NCI-H510A treated with DMSO at 0.1 percent for 48 hours (cell line): ENCODE measurements at places on chromosomes 4 and X.

DNA sequence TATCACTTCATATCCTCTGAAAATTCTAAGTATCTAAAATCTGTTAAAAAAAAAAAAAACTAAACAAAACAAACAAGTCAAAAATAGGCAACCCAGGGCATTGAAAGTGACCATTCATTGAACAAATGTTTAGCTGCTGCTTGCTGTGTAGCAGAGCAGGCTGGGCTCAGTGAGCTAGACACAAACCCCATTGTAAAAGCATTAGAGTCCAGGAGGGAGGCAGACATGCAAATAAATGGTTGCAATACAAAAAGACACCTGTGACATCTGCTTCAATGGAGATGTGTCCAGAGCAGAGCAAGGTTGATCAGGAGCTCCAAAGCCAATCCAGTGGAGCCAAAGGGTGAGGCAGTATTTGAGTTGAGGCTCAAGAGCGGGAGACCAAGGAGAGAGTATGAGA, 267.3 kb upstream of the GATB start:
- DNase-seq: no peak

GRCh38 chr4:98516441-98517217, 141.8 kb downstream of the TSPAN5 start:
- DNase-seq: peak; percentile 2

DNA sequence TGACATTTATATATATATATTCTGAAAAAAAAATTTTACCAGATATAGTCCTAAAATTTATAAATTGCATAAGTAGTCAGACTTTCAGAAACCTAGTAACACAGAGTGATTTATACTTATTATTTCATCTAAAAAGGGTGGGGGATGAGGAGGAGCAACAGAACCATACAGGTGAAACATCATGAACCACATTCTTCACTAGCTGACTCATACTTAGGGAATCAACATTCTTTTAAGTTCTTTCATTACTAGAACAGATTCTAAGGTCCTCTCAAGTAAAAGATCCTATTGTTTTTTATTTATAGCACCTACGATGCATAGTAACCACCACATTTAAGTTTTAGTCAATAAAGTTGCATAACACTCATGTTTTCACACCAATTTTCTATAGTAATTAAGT, 166.1 kb downstream of the LRBA start:
- DNase-seq: no peak

GRCh38 chr4:103915224-103915869, 195.6 kb upstream of the TACR3 start:
- DNase-seq: peak; percentile 16

- DNase-seq: no peak
Measured at GRCh38 chr4:147691820-147692219, 7.9 kb upstream of the PRMT9 start.

DNA sequence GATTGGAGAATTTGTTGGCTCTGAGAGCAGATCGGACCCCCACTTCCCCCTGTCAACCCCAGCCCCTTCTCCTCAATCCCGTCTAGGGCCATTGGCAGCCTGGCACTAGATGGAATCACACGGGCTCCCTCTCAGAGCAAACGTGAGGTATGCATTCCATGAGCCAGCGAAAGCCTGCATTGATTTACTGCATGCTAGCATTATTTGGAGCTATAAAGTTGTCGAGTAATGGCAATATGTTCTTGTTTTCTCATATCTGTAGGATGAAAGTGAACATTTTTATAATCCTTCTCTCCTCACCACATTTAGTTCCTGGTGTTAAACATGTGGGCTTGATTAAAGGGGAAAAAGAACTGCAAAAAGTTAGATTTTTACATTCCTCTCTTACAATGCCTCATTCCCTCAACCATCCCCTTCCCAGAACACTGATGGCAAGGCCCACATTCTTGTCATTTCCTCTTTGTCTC, 159.2 kb downstream of the SPRY1 start:
- DNase-seq: no peak
